Uterus (tissue), 4 donors: ENCODE measurements at places on chromosomes 2 and 18. TPM values are rescaled to one million over a fixed set of nuclear protein-coding genes. Genes with fewer than 3 reads are reported as not detected.

The GAL3ST2 gene
- total RNA-seq: 0.29 TPM

GRCh38 chr2:9914384-9915065, 37.0 kb upstream of the GRHL1 start:
- no peaks in the 10 kb centered on the region for H3K27me3 ChIP-seq
- H3K4me1 ChIP-seq: no peaks in the 10 kb centered on the region
- H3K4me3 ChIP-seq: no peak overlapping the region
- H3K36me3 ChIP-seq: no peaks in the 10 kb centered on the region
- DNase-seq: no peak

DNA sequence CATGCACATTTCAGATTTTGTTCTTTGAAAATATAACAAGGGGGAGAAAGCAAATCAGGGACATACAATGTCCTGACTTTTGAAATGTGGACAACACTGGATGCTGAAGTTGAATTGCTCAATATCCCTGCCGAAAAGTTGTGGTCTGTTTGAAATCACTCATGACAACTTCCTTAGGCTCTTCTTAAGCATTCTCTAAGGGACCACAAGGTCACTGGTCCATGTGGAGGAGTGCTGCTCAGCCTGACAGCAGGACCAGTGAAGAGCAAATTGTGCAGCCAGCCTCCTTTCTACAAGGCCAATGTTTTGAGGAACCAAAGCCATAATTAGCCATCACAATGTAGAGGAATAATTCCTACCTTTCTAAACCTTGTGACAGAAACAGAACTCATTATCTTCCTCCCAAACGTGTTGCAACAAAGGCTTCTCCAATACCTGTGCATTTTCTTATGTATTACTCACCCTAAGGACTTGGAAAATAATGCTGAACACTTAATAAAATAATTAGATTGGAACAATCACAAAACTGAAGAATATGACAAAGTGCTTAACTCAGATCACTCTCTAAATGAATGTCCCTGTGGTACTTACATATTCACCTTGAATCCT, 1477.6 kb upstream of the NXPH2 start:
- no peaks in the 10 kb centered on the region for H3K4me1 ChIP-seq
- no peaks in the 10 kb centered on the region for H3K27me3 ChIP-seq
- H3K4me3 ChIP-seq: no peak overlapping the region
- no peaks in the 10 kb centered on the region for H3K36me3 ChIP-seq

The MOB1A gene
- 161 TPM for total RNA-seq

GRCh38 chr18:51039138-51040112, 9.4 kb downstream of the SMAD4 start:
- no peaks in the 10 kb centered on the region for H3K36me3 ChIP-seq
- DNase-seq: no peak
- no peaks in the 10 kb centered on the region for H3K27me3 ChIP-seq
- no peak overlapping the region for H3K27ac ChIP-seq
- H3K4me3 ChIP-seq: no peak overlapping the region

DNA sequence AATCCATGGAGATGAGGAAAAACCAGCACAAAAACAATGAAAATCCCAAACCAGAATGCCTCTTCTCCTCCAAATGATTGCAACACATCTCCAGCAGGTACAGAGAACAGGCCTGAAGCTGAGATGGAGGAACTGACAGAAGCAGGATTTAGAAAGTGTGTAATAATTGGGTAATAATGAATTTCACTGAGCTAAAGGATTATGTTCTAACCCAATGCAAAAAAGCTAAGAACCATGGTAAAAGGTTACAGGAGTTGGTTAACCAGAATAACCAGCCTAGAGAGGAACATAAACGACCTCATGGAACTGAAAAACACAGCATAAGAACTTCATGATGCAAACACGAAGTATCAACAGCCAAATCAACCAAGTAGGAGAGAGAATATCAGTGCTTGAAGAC, 13.7 kb upstream of the SERPINB11 start:
- H3K4me1 ChIP-seq: no peaks in the 10 kb centered on the region
- DNase-seq: no peak
- H3K27ac ChIP-seq: no peak overlapping the region
- no peaks in the 10 kb centered on the region for H3K27me3 ChIP-seq
- H3K36me3 ChIP-seq: no peaks in the 10 kb centered on the region

The SERPINB5 gene
- not detected for total RNA-seq

- H3K27ac ChIP-seq: peak within 1 kb of the TSS; percentile 98
- H3K4me1 ChIP-seq: peaks cover 29% of the 10 kb centered on the region
- no peaks in the 10 kb centered on the region for H3K27me3 ChIP-seq
- peak within 1 kb of the TSS; percentile 60 for H3K4me3 ChIP-seq
- H3K36me3 ChIP-seq: no peaks in the 10 kb centered on the region
Measured at GRCh38 chr2:240567872-240568677, at the start of gene RNPEPL1. RNPEPL1 (plus strand) TSS chr2:240568484; CDS start chr2:240568587, 103 bp downstream.

The CYP1B1 gene
- 42.8 TPM for total RNA-seq

DNA sequence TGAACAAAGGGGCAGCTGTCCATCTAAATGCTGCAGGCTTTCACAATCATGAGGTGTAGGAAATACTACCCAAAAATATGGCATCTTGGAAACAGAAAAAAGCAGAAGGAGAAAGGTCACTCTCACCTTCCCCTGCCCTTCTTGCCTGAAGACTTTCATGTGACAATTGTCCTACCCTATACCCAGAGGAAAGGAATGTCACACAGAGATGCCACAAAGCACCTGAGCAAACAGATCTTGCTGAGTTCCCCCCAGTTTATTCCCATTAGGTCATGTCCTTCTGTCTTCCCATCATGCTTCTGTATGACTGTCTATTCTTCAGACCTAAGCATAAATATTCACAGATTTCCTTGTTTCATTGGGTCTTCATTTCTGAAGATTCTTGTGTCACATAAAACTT, 116.6 kb upstream of the MSH6 start:
- H3K36me3 ChIP-seq: no peaks in the 10 kb centered on the region
- H3K4me3 ChIP-seq: no peak overlapping the region
- no peak overlapping the region for H3K27ac ChIP-seq
- H3K27me3 ChIP-seq: no peaks in the 10 kb centered on the region
- no peaks in the 10 kb centered on the region for H3K4me1 ChIP-seq

- H3K27ac ChIP-seq: no peak overlapping the region
- H3K27me3 ChIP-seq: no peaks in the 10 kb centered on the region
- H3K36me3 ChIP-seq: no peaks in the 10 kb centered on the region
- peak; percentile 30 for DNase-seq
Measured at GRCh38 chr2:65390134-65390533, 42.3 kb downstream of the SPRED2 start.

DNA sequence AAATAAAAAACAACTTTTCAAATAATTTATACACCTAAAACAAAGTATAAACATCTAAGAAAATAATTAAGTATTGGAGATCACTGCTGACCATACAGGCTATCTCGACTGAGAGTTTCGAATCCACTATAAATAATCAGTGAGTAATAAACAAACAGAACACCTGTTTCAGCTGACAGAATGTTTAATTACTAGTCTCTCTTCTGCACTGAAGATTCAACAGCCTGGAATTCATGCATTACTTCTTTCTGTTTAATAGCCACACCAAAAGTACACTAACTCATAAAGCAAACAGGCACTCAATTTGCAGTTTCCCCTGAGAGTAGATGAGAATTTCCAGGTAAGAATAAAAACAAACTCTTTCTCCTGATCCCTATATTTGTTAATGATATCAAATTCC, 138.5 kb downstream of the RBMS1 start:
- no peaks in the 10 kb centered on the region for H3K36me3 ChIP-seq
- H3K4me1 ChIP-seq: no peaks in the 10 kb centered on the region
- H3K27me3 ChIP-seq: no peaks in the 10 kb centered on the region
- H3K4me3 ChIP-seq: no peak overlapping the region
- no peak for DNase-seq
- H3K27ac ChIP-seq: peak overlapping the region; percentile 66

GRCh38 chr2:10036095-10036884, 7.1 kb upstream of the KLF11 start:
- no peaks in the 10 kb centered on the region for H3K4me1 ChIP-seq
- peak overlapping the region; percentile 37 for H3K27ac ChIP-seq
- peak; percentile 70 for DNase-seq
- H3K4me3 ChIP-seq: no peak overlapping the region

DNA sequence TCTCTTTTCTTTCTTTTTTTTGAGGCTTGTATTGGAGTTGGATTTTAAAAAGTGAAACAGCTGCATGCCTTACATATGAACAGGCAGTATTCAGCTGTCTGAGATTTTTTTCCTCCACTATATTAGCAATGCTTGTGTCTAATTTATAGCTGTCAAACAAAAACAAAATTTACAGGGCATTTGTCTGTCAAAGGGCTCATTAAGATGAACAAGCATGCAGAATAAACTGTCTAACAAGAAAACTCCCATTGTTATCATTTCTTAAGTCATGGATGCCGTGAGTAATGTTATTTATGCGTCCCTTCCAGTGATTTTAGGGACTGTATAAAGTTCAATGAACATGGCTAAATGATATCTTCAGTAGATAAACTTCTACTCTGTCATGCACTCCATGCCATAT, 674.7 kb downstream of the PLCL1 start:
- no peaks in the 10 kb centered on the region for H3K27me3 ChIP-seq
- H3K4me3 ChIP-seq: no peak overlapping the region
- DNase-seq: no peak
- no peak overlapping the region for H3K27ac ChIP-seq
- no peaks in the 10 kb centered on the region for H3K36me3 ChIP-seq

The NAT8 gene
- not detected for total RNA-seq

DNA sequence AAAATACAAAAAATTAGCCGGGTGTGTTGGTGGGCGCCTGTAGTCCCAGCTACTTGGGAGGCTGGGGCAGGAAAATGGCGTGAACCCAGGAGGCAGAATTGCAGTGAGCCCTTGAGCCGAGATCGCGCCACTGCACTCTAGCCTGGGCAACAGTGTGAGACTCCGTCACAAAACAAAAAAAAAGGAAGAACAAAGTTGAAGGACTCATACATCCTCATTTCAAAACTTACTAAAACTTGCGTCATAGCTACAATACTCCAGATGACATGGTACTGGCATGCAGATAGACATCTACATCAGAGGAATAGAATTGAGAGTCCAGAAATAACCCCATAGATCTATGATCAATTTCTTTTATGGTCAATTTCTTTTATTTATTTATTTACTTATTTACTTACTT, 13.6 kb upstream of the CYP27C1 start:
- no peak overlapping the region for H3K4me3 ChIP-seq
- no peaks in the 10 kb centered on the region for H3K4me1 ChIP-seq
- H3K36me3 ChIP-seq: no peaks in the 10 kb centered on the region

GRCh38 chr2:188046437-188046836, 245.2 kb upstream of the GULP1 start:
- DNase-seq: no peak
- no peaks in the 10 kb centered on the region for H3K27me3 ChIP-seq
- no peak overlapping the region for H3K4me3 ChIP-seq
- H3K4me1 ChIP-seq: no peaks in the 10 kb centered on the region

The METAP1D gene
- total RNA-seq: 38.2 TPM

The FBXO48 gene
- total RNA-seq: 1.5 TPM

The TPRKB gene
- total RNA-seq: 41.8 TPM

DNA sequence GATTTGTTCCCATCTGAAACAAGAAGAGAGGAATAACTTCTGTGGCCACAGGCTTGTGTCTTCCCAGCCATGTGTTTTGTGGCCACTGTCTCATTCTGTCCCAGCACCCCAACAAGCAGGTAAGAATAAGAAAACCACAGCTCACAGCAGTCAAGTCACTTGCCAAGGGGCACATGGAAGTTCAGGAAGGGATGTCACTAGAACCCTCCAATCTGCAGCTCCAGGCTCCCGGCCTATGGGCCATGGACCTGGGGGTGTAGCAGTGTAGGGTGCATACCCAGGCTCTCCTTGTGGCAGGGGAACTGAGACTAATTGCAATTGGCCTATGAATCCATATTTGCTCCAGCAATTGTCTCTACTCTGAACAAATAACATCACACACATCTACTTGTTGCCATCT, 112.5 kb downstream of the TFCP2L1 start:
- no peaks in the 10 kb centered on the region for H3K36me3 ChIP-seq
- H3K4me1 ChIP-seq: no peaks in the 10 kb centered on the region
- H3K27me3 ChIP-seq: no peaks in the 10 kb centered on the region
- H3K4me3 ChIP-seq: no peak overlapping the region
- no peak for DNase-seq

The BZW1 gene
- total RNA-seq: 175 TPM

DNA sequence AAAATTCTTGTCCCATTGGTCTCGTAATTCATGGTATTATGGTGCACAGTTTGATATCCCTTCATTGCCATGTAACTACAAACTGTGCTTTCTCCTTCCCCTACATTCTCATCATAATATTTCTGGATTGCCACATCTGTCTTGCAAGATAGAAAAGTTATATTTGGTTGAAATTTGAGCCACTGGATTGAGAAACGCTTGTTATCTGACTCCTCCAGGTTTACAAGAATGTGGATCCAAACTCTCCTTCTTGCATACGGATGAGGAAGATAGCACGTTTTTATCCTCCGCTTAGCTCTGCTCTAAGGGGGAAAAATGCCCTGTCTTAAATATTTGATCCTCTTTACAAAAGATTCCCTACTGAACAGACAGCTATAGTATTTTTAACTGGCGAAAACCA, 438.2 kb downstream of the TSN start:
- H3K27ac ChIP-seq: no peak overlapping the region
- H3K4me3 ChIP-seq: no peak overlapping the region
- no peaks in the 10 kb centered on the region for H3K27me3 ChIP-seq
- H3K36me3 ChIP-seq: no peaks in the 10 kb centered on the region

- no peaks in the 10 kb centered on the region for H3K27me3 ChIP-seq
- no peak overlapping the region for H3K4me3 ChIP-seq
- DNase-seq: no peak
- no peaks in the 10 kb centered on the region for H3K36me3 ChIP-seq
- no peaks in the 10 kb centered on the region for H3K4me1 ChIP-seq
Measured at GRCh38 chr2:186968277-186968676, 119.3 kb upstream of the ZSWIM2 start.

GRCh38 chr2:49177194-49177593, 22.9 kb upstream of the FSHR start:
- no peak for DNase-seq
- H3K27ac ChIP-seq: no peak overlapping the region
- H3K36me3 ChIP-seq: no peaks in the 10 kb centered on the region
- no peaks in the 10 kb centered on the region for H3K4me1 ChIP-seq

DNA sequence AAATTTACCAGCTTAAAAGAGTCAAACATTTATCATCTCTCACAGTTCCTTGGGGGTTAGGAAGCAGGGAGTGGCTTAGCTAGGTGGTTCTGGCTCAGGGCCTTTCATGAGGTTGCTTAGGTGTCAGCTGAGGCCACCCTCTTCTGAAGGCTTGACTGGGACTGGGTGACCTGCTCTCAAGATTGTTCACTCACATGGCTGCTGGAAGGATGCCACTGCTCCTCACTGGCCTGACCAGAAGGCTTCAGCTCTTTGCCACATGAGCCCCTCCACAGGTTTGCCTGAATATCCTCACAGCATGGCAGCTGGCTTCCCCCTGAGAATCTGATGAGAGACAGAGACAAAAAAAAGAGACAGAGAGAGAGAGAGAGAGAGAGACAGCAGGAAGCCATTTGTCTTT, 17.3 kb upstream of the RNF152 start:
- DNase-seq: no peak
- H3K36me3 ChIP-seq: no peaks in the 10 kb centered on the region

The TANC1 gene
- 77.6 TPM for total RNA-seq
